Cardiac septum (tissue), 1 donor: ENCODE measurements at places on chromosomes 1 and 21.

DNA sequence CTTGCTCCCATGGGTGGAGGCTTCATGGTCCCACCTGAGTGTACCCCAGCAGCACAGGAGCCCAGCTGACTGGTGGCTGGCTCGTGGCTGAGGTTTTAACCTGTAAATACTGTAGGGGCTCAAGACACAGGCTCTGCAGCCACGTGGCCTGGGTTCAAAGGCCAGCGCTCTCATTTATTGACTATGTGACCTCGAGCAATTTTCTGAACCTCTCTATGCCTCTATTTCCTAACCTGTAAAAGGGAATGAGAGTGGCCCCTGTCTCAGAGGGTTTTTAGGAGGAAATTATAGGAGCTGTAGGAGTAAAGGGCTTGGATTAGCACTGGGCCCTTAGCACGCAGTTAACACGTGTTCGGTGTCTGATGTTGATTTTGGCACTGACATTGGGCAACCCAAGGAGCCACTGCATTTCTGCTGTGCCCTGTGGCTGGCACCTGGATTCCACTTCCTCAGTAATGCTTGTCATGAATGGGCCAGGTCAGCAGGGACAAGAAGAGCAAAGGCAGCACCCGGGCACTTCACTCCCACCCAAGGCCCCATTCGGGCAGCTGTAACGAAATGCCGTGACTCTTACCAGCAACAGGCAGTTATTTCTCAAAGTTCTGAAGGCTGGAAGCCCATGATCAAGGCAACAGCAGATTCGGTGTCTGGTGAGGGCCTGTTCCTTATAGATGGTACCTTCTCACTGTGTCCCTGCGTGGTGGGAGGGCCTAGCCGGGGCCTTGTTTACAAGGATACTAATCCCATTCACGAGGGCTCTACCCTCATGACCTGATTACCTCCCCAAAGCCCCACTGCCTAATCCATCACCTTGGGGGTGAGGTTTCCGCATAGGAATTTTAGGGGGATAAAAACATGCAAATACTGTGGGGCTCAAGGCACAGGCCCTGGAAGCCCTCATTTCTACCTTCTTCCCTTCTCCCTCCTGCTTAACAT, 25.2 kb downstream of the ARHGEF10L start:
- no peak for DNase-seq

GRCh38 chr1:33826711-33827110, 37.2 kb upstream of the HMGB4 start:
- no peak for DNase-seq

DNA sequence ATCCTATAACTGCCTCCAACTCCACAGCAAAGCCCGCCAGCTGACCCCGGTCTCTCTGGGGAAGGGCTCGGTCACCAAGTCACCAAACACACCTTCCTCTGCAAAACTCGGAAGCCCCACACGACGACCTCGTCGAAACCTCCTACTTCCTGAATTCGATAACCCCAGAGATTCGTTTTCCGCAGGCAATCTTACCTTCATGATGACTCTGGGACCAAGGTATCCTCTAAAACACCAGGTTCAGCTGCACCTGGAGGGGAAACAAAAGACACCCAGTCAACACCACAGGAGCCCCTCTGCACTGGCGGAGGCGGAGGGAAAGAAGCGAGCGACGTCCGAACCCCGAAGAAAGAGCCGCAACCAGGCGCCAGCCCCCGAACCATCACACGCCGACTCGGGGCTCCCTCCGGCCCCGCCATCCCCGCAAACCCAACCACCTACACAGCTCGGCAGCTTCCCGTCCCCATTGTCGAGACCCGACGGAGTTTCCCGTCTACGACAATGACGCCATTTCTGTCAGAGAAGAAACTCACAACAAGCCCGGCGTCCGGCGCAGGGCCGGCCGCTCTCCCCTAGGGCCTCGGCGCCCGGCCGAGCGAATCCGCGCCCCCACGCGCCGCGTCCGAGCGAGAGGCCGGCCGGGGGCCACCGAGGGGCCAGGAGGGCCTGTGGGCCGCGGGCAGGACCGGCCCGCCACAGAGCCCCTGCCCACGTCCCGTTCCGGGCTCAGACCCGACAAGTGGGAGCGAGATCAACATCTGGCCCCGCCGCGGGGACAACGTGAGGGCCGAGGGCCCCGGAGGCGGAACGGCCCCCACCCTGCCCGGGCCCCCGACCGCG, 1.0 kb downstream of the ARID4B start:
- DNase-seq: peak; percentile 80

DNA sequence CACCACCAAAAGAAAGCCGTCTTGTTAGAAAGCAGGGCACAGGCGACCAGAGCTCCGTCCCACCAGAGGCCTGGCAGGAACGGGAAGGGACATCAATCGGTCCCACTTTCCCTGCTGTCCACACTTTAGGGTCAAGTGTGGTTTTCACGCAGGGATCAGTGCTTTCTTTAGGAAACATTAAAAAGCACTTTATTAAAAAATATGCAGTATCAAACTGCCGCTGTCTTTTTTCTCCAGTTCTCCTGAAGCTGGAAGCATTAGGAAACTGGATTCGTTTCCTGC, 437 bp downstream of the IFNLR1 start:
- DNase-seq: peak; percentile 17

GRCh38 chr1:7620196-7620595, 150.9 kb upstream of the VAMP3 start:
- peak; percentile 19 for DNase-seq

GRCh38 chr1:228850141-228851100, 115.1 kb downstream of the RHOU start:
- DNase-seq: no peak
